ENCODE measurements at places on chromosomes 1 and 21.

DNA sequence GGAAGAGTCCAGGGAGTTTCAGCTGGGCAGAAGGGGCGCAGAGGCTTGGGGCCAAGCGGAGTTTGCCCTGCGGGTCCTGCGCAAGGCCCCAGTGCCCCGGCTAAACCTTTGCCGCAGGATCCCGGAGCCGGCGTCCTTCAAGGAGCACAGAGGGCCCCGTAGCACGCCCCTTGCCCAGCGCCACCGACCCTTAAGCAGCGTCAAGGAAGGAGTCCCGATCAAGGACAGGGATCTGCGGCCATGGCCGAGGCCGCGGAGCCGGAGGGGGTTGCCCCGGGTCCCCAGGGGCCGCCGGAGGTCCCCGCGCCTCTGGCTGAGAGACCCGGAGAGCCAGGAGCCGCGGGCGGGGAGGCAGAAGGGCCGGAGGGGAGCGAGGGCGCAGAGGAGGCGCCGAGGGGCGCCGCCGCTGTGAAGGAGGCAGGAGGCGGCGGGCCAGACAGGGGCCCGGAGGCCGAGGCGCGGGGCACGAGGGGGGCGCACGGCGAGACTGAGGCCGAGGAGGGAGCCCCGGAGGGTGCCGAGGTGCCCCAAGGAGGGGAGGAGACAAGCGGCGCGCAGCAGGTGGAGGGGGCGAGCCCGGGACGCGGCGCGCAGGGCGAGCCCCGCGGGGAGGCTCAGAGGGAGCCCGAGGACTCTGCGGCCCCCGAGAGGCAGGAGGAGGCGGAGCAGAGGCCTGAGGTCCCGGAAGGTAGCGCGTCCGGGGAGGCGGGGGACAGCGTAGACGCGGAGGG, 520 bp downstream of the CLIC6 start:
- no peak for DNase-seq

DNA sequence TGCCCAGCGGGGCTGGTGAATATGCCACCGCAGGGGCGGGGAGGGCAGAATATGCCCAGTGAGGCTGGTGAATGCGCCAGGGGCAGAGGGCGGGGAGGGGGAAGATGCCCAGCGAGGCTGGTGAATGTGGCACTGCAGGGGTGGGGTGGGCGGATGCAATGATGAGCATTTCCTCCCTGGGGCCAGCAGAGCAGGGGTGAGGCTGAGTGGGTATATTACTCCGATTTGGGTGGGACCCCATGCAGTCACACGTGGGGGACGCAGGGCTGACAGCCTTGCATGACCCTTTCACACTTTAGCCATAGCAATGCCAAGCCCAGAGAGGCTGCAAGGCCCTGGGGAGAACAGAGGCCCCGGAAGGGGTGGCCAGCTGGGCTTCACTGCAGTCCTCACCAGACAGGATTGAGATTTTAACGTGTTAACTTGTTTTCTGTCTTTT, 9.3 kb upstream of the SLX9 start:
- no peak for DNase-seq

DNA sequence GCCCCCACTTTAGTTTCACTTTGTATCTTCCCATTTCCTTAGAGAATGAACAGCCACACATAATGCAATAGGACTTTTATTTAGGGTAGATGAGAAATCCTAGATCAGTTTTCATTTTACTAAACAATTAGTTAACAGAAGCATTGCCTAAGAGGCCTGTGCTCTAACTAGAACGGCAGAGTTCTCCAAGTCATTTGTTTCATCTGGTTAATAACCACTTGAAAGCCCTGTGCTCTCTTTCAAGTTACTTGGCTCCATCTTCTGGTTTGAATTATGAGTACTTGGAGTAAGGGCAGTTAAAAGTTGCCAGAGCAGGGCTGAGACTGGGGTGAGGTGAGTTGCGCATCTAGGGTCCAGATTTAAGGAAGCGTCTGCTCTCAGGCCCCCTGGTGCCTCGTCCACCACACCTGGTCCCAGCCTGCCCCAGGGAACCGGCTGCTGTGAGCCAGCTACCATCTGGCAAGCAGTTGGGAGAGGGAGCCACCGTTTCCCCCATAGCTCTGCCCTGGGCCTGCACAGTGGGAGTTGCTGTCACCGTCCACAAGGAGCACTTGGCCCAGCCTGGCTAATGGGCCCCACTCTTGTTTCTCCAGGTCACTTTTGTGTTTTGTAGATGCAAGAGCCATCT, 18.1 kb upstream of the SLC44A3 start:
- DNase-seq, result peak; percentile 77

- DNase-seq, result no peak
Measured at GRCh38 chr1:167438171-167439138, 79.9 kb downstream of the CD247 start.

- no peak for DNase-seq
Measured at GRCh38 chr1:91685994-91686393, 185.3 kb downstream of the CDC7 start.

- DNase-seq, result no peak
Measured at GRCh38 chr1:208225954-208226937, 17.9 kb downstream of the PLXNA2 start.

DNA sequence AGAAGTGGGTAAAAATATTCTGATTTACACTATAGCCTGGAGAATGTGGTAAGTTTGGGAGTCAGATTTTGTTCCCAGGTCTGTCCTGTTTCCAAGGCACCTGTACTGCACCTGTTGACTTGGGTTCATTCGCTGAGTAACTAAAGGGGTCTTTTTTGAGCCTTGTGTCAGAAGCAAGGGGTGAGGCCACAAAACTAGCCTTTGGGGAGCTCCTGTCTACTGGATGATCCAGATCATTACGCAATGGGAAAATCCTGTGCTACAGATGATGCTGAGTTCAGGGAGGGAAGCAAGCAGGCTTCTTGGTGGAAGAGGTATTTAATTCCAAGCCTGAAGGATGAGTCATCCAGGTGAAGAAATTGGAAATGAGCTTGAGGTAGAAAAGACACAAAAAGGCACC, 424.0 kb downstream of the MATN1 start:
- no peak for DNase-seq

DNA sequence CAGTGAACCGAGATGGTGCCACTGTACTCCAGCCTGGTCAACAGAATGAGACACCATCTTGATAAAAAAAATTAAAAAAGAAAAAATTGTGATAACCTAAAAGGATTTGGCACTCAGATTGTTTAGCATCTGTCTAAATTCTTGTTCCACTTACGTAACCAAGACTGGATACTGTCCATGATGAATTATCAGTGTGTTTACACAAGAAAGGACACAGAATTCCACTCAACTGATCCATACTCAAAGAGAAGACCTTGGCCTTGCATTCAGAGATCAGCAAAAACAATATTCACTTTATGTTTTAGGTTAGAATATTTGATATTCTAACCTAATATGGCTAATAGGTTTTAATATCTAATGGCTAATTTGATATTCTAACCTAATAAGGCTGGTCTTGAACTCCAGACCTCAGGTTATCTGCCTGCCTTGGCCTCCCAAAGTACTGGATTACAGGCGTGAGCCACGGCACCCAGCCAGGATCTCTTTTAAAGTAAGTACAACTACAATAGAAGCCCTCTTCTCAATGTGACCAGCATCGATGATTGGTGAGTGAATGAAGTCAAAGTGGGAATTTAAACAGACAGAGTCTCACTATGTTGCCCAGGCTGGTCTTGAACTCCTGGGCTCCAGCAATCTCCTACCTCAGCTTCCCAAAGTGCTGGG, 43.1 kb upstream of the COX20 start:
- DNase-seq, result no peak

DNA sequence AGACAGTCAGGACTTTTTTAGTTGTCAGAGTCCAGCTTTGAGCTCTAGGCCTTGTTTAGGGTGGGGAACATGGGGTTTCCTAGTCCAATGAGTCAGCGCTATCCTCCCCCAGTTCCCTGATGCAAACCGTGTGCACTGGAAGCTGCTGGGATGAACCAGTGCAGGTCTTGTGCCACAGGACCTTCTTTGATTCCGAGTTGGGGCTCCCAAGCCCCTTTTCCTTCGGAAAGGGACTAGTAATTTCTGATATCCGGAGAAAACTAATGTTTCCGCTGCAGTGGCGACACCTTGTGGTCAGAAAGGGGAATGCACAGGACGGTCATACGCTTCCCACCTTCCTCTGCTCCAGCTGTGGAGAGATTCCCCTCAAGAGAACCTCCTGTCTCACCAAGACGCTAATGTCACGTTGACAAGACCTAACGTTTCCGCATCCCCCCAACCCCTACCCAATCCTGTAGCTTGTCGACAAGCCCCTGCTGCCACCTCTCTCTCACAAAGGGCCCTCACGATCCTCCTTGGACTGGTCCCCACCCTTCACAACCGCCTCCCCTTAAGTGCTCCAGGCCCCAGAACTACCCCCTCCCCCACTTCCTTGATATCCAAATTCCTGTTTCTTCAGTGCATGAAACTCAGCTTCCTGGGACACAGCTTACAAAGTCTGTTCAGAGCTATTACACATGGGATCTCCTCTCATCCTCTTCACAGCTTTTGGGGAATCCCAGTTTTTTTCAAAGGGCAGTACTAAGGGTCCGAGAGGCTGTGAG, 30.9 kb downstream of the GPA33 start:
- DNase-seq, result peak; percentile 80

- no peak for DNase-seq
Measured at GRCh38 chr1:26164861-26165842, 3.6 kb downstream of the C1orf232 start.

DNA sequence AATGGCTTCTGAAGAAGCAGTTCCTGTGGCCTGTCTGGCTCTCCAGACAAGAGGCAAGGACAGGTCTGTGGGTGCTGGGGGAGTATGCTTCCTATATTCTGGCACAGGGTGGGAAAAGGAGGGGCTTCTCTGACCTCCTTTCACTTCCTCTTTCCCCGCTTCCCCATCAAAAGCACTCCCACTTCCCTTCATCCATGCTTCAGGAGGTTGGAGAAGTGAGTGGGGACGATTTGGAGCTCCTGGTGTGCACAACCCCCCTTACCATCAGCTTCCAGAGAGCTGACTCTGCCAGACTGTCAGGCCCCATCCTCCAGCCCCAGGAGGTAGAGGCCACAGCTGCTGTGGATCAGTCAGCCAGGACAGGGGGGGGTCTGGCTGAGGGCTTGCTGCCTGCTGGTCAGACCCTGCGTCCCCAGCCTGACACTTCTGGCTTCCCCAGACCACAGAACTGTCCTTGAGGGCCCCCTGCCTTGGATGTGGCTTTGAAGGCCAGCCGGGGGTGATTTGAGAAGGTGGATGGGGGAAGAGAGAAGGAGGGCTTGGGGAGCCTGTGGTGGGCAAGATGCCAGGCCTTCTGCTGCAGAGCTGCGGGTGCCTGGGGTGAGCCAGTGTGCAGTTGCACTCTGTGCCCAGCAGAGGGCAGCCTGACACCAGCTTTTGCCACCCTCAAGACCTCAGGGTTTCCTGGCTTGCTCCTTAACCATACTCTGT, 21.5 kb upstream of the TMEM222 start:
- DNase-seq, result peak; percentile 91

- DNase-seq, result no peak
Measured at GRCh38 chr1:81118550-81118949, 682.2 kb upstream of the ADGRL2 start.

GRCh38 chr21:28333578-28334075, 659.0 kb downstream of the LTN1 start:
- DNase-seq, result no peak

GRCh38 chr1:87844251-87844650, 515.6 kb downstream of the LMO4 start:
- DNase-seq, result no peak

- DNase-seq, result peak; percentile 2
Measured at GRCh38 chr1:190633488-190633887, 155.8 kb upstream of the BRINP3 start.

- DNase-seq, result peak; percentile 56
Measured at GRCh38 chr1:17293681-17294425, 14.1 kb upstream of the PADI4 start.

DNA sequence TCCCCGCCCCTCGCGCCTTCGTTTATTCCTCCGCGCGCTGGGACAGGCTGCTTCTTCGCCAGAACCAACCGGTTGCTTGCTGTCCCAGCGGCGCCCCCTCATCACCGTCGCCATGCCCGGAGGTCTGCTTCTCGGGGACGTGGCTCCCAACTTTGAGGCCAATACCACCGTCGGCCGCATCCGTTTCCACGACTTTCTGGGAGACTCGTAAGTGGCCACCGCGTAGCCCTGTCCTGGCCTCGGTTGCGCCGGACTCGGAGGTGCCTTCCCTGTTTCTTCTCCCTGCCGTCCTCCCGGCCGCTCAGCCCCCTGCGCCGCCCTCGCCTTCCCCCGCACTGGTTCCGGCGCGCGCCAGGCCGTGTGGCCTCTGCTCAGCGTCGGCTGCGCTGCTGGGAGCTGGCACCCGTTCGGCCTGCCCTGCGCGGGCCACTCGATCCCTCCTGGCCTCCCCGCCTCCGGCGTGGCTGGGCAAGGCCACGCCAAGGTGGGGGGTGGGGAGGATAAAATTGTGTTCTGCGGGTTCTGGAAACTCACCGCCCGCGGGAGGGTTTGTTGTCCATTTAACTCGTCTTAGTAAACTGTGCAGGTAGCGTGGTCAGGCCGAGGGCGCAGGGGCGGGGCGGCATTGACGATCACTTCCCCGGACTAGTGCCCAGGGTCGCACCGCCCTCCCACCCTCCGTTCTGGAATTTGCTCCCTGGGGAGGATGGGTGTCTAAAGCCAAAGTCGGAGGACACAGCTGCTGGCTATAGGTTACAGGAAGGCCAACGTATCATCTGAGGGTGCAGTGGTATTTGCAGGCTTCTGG, at the start of gene PRDX6:
Gene PRDX6 (plus strand): TSS at position 50 of the 808 bp plus-strand sequence. CDS start 63 bp downstream, at position 113.
- DNase-seq, result no peak

GRCh38 chr1:185645162-185645640, 89.0 kb upstream of the HMCN1 start:
- no peak for DNase-seq

GRCh38 chr1:228902781-228903433, 167.6 kb downstream of the RHOU start:
- peak; percentile 89 for DNase-seq

DNA sequence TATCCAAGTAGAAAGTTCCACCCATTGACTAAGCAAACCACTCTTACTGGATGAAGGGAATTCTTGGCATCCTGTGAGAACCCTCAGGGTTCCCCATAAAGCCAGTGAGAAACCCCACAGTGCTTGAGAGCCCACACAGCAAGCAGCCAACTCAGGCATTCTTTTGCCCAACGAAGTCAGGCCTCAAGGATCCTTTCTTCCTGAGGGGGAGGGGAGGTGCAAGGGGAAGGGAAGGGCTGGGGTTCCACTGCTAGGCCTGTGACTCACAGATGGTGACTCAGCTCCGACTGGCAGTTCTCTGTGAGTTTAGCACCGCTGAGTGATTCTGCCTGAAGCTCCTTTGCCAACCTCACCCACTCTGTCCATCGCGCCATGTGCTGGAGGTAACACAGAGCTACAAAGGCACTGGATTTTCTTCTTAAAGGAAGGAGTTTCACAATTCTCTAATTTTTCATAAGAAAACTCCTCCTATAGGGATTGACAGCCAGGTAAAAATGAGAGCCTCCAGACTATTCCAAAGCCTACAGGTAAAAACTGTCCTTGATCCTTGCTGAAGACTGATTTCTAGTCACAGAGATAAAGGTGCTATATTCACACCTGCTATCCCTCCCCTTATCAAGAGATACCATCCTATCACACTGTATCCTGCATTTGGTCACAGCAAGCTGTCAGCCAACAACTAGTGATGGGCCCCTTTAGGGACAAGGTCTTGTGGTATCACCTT, 4.8 kb downstream of the ENO1 start:
- peak; percentile 98 for DNase-seq

GRCh38 chr1:177948336-177948972, 21.4 kb downstream of the SEC16B start:
- peak; percentile 76 for DNase-seq
